ENCODE measurements at places on chromosomes 6 and 20. TPM values are rescaled to one million over a fixed set of nuclear protein-coding genes. Genes with fewer than 3 reads are reported as not detected.
A peak's percentile ranks its signal among the peaks of the same experiment; 100 is the strongest.

DNA sequence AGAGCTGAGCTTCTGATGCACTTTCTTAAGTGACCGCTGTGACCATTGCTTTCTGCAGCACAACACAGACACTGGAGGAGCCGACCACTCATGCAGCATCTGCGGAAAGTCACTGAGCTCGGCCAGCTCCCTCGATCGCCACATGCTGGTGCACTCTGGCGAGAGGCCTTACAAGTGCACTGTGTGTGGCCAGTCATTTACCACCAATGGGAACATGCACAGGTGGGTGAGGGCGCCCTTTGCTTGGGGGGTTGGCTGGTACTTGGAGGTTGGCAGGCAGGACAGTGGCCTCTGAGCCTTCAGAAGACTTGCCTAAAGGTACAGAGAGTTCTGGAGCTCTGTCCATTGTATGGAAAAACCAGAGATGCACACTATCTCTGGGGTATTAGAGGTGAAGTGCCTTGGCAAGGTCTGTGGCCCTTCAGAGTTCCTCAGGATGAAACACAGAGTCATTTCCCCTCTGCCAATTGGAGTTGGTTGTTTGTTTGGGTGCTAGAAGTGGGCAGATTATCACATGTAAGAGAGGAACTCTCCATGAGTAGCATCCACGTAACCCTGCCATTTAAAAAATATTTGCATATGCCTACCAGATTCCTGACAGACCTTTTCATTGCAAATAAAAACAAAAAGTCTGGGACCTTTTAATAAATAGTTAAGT, 81.5 kb downstream of the RREB1 start:
- no peaks in the 10 kb centered on the region for H3K4me1 ChIP-seq
- peak overlapping the region; percentile 27 for H3K27ac ChIP-seq
- H3K27me3 ChIP-seq = no peaks in the 10 kb centered on the region
- DNase-seq = no peak
- peaks cover 67% of the 10 kb centered on the region for H3K36me3 ChIP-seq

DNA sequence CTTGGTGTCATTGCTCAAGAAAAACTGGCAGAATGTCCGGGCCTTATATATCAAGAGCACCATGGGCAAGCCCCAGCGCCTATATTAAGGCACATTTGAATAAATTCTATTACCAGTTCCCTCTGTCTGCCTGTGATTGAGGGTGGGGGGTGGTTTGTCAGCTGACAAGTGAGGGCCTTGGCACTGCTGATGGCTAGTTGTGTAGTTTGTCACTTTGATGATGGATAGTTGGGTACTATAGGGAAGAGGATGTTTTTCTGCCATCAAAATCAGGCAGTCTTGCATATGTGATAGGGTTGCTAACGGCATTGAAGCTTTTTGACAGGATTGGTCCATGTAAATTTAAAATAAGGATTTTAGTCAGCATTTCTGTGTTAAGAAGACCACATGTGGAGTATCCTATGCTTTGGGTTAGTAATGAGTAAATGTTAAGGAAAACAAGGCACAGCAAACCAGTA, 2.5 kb downstream of the RPL10A start:
- no peak for DNase-seq
- peaks cover 9% of the 10 kb centered on the region for H3K4me1 ChIP-seq
- no peak overlapping the region for H3K27ac ChIP-seq
- no peaks in the 10 kb centered on the region for H3K27me3 ChIP-seq

The BPIFB4 gene
- total RNA-seq = 0.05 TPM

The TGM6 gene
- total RNA-seq = not detected

DNA sequence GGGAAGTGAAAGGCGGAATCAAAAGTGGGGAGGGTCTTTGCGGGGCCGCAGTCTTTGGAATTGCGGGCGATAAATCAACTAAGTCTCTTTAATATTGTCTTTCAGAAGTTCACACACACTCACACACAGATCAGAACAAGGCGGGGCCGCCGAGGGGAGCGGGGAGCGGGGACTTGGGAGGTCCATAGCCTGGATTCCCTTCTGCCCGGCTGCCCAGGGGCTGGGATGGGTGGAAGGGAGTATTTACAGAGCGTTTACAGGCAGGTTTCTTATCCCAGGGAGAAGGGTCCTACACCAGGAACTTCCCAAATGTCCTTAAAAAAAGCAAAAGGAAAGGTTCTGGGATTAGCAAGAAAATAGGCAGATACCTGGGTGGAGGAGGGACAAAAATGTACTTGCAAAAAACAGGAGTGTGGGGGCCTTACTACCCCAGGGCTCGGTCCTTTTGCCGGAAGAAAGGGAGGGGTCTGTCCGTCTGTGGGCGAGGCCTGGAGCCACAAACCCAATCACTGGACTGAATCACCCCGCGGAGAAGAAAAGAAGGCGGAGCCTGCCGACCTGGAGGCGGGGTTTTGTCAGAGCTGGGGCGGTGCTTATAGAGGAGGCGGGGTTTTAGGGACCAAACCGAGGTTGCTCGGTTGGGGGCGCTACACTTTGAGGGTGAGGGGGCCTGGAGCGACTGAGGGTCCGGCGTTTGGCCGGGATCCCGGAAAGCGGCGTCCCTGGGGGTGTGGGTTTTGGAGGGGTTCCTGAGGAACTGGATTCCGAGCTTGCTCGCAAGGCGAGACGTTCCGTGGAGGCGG, 3.2 kb downstream of the PRRT1 start:
- peak overlapping the region; percentile 28 for H3K4me3 ChIP-seq
- H3K27me3 ChIP-seq = peaks cover 86% of the 10 kb centered on the region
- H3K27ac ChIP-seq = no peak overlapping the region
- no peak for DNase-seq
- peaks cover 10% of the 10 kb centered on the region for H3K4me1 ChIP-seq

GRCh38 chr20:25116739-25117458, 35.0 kb upstream of the VSX1 start:
- H3K36me3 ChIP-seq = no peaks in the 10 kb centered on the region
- no peaks in the 10 kb centered on the region for H3K27me3 ChIP-seq
- H3K27ac ChIP-seq = no peak overlapping the region
- no peak for DNase-seq
- no peak overlapping the region for H3K4me3 ChIP-seq

The TMC2 gene
- total RNA-seq = not detected

GRCh38 chr20:44196271-44196670, 9.3 kb upstream of the JPH2 start:
- H3K4me1 ChIP-seq = no peaks in the 10 kb centered on the region
- no peak overlapping the region for H3K27ac ChIP-seq
- H3K27me3 ChIP-seq = no peaks in the 10 kb centered on the region
- DNase-seq = no peak

DNA sequence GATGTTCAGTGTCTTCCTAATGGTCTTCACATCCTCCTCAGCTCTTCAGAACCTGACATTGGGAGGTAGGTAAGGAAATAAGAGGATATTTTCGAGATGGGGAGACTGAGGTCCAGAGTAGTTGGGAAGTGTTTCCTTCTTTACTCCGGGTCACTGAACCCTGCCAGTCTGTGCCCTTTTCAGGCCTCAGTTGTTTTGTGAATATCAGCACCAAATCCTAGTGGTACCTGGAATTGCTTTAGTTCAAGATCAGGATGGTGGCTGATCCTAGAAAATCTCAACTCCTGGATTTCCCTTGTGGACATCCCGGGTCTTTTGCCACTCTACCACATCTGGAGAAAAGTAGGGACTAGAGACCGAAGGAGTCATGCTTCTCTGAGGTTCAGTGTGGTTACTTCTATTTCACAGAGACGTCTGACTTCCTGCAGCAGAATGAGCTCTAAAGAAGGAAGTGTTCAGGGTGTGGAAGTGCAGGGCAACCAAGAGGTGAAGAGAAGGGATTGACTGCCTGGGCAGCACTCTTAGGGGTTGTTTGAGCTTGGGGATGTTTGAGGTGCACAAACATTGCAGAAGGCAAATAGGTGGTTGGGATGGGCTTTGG, 995 bp downstream of the STK4 start:
- peak; percentile 58 for DNase-seq
- H3K27ac ChIP-seq = peak overlapping the region; percentile 79
- no peaks in the 10 kb centered on the region for H3K36me3 ChIP-seq
- H3K4me3 ChIP-seq = peak overlapping the region; percentile 64
- H3K4me1 ChIP-seq = peaks cover 26% of the 10 kb centered on the region
- no peaks in the 10 kb centered on the region for H3K27me3 ChIP-seq

The C20orf204 gene
- 17.0 TPM for total RNA-seq

The NXT1 gene
- total RNA-seq = 33.3 TPM

GRCh38 chr20:21262812-21263211, 40.3 kb upstream of the XRN2 start:
- H3K4me1 ChIP-seq = no peaks in the 10 kb centered on the region
- H3K36me3 ChIP-seq = no peaks in the 10 kb centered on the region
- H3K4me3 ChIP-seq = no peak overlapping the region

The MCHR2 gene
- not detected for total RNA-seq

The SCAND1 gene
- 53.8 TPM for total RNA-seq

DNA sequence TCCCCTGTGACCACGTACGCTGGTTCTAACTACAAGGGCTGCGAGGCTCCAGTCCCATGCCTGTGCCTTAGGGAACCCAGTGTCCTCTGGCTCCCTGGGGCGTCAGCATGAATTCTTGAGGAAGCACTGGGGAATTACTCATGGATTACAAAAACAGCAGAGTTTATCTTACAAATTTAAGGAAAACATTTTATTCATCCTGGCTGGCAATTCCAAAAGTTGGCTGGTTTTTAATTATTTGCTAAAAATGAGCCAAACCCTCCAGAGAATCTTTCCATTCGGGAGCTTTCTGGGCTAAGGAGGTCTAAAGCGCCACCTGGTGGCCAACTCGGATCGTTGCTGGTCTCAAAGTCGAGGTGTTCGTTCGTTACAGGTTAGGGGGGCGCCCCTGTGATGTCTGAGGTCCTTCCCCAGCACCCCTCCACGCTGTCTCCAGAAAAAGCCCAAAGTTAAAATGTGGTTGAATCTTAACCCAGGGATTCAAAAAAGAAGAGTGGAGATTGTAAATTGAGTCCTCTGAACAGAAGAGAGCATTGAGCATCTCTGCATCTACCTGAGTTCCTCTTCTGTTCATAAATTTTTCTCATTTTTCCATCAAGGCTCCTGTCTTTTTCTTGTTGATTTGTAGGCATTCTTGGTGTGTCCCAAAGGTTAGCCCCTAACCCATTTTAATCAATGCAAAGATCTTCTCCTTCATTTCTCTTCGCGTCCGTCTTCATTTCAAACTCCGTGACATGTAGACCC, 99.4 kb downstream of the BFSP1 start:
- no peaks in the 10 kb centered on the region for H3K4me1 ChIP-seq
- H3K36me3 ChIP-seq = no peaks in the 10 kb centered on the region
- no peak overlapping the region for H3K4me3 ChIP-seq
- no peak overlapping the region for H3K27ac ChIP-seq
- peak; percentile 10 for DNase-seq
- H3K27me3 ChIP-seq = peaks cover 12% of the 10 kb centered on the region

DNA sequence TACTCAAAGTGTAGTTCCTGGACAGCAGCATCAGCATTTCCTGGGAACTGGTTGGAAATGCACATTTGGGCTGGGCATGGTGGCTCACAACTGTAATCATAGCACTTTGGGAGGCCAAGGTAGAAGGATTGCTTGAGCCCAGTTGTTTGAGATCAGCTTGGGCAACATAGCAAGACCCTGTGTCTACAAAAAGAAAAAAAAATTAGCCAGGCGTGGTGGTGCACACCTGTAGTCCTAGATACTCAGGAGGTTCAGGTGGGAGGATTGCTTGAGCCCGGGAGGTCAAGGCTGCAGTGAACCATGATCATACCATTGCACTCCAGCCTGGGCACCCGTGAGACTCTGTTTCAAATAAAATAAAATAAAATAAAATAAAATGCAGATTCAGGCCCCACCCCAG, 156.2 kb downstream of the CDC5L start:
- no peak for DNase-seq
- H3K4me1 ChIP-seq = no peaks in the 10 kb centered on the region

The PTK6 gene
- total RNA-seq = 0.19 TPM

The SLA2 gene
- total RNA-seq = 21.5 TPM

GRCh38 chr6:46453216-46453615, 38.0 kb downstream of the RCAN2 start:
- no peaks in the 10 kb centered on the region for H3K27me3 ChIP-seq
- H3K36me3 ChIP-seq = no peaks in the 10 kb centered on the region
- no peak overlapping the region for H3K27ac ChIP-seq
- no peak overlapping the region for H3K4me3 ChIP-seq
- H3K4me1 ChIP-seq = no peaks in the 10 kb centered on the region
- no peak for DNase-seq

DNA sequence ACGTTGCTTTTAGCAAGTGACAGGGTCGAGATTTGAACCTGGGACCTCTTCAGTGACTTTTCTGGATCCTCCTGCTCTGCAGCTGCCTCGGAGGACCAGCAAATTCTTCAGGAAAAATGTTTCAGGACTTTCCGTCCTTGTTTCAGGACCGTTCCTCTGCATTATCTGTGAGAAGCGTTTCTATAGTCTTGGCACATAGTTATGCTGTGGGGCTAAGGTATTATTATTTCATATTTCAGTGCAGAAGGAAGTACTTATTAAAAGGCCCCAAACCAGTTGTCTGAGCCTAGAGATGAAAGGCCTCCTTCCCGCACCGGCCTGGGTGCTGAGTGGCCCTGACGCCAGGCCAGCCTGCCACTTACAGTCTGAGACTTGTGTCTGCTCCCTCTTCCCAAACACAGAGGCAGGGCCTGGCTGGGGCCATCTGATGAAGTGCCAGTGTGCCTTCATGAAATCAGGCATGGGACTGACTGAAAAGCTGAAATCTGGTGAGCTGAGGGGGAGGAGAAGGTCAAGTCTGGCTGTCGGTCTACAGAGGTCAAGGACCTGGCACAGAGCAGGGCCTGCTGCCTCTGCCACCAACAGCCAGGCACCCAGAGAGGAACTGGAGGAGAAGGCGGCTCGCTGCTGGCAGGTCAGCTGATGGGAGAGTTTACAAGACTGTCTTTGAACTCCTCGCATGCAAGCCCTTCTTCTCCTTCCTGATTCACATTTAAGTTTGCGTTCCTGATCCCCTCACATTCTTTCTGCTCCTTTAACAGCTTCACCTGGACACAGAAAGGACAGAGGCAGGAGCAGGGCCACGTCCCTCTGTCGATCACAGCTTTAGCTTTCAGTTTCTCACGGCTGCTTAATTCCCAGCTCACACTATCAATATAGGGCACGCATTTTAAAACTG, 8.9 kb upstream of the QKI start:
- peak overlapping the region; percentile 22 for H3K27ac ChIP-seq
- H3K36me3 ChIP-seq = no peaks in the 10 kb centered on the region
- no peaks in the 10 kb centered on the region for H3K27me3 ChIP-seq
- peak overlapping the region; percentile 19 for H3K4me3 ChIP-seq
- no peak for DNase-seq

DNA sequence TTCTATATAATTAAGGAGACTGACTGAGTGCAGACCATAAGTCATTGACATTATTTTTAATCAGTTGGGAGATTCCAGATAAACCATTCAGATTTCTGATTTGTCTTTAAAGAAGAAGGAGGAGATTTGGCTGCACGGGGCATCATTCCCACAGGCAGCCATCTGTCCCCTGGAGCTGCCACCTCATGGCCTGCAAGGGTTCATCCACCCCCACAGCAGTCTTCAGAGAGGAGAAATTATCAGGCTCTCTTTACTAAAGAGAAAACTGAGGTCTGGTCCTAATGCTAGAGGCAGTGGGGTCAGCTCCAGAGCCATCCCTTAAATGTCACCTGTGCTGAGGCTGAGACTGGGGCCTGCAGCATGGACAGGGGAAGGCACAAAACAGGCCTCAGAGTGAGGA, 501.3 kb upstream of the SULF2 start:
- no peak for DNase-seq
- H3K4me3 ChIP-seq = no peak overlapping the region
- H3K27ac ChIP-seq = no peak overlapping the region
- H3K4me1 ChIP-seq = no peaks in the 10 kb centered on the region

The PACRG gene
- 0.42 TPM for total RNA-seq

The STMND1 gene
- 0.05 TPM for total RNA-seq
